ENCODE measurements at places on chromosomes 5 and 9.

- no peak for DNase-seq
These were observed 84.2 kb downstream of the SGCD start for GRCh38 chr5:156411185-156411613.

- no peak for DNase-seq
These were observed 14.7 kb downstream of the SNX2 start for GRCh38 chr5:122789461-122790171.

GRCh38 chr5:143968071-143968878, 156.3 kb downstream of the HMHB1 start:
- no peak for DNase-seq

DNA sequence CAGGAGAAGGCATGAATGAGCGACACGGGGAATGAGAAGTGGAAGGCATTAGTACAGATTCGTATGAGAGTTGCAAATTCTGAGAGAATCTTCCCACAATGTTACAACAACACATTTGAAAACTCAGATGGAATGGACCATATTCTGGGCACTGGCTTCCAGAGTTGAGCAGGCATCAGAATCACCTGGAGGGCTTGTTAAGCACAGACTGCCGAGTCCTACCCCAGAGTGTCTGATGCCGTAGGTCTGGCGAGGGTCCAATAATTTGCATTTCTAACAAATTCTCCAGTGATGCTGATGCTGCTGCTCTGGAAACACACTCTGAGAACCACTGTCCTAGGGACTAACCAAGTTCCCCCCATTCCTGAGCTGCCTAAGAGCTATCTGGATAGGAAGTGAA, 2.9 kb upstream of the TLX3 start:
- no peak for DNase-seq
